CD4-positive, CD25-positive, alpha-beta regulatory T cell (primary cell): ENCODE measurements at places on chromosomes 1 and 21. TPM values are rescaled to one million over a fixed set of nuclear protein-coding genes. Genes with fewer than 3 reads are reported as not detected.
A peak's percentile ranks its signal among the peaks of the same experiment; 100 is the strongest.

DNA sequence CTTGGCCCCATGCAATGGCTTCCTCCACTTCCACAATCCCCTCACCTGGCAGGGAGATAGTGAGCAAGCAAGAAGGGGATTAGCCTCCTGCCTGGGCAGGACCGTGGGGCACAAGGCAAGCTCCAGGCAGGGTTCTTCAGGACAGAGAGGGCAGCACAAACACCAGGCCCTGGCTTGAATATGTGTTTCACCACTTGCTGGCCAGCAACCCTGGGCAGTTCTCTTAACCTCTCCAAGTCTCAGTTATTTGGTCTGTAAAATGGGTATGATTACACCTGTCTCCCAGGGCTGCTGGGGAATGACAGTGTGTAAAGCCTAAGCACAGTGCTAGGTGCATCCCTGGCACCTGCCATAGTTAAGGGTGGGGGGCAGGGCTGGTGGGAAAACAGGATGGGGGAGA is 31.9 kb downstream of the H3-3A start:
- no peaks in the 10 kb centered on the region for H3K4me1 ChIP-seq
- no peak for DNase-seq
- H3K27me3 ChIP-seq, result no peaks in the 10 kb centered on the region
- no peaks in the 10 kb centered on the region for H3K36me3 ChIP-seq

- no peaks in the 10 kb centered on the region for H3K4me1 ChIP-seq
- no peaks in the 10 kb centered on the region for H3K36me3 ChIP-seq
- H3K27ac ChIP-seq, result no peak overlapping the region
- H3K27me3 ChIP-seq, result peaks cover 5% of the 10 kb centered on the region
Observed at GRCh38 chr1:112818990-112819689, 104.0 kb upstream of the PPM1J start.

DNA sequence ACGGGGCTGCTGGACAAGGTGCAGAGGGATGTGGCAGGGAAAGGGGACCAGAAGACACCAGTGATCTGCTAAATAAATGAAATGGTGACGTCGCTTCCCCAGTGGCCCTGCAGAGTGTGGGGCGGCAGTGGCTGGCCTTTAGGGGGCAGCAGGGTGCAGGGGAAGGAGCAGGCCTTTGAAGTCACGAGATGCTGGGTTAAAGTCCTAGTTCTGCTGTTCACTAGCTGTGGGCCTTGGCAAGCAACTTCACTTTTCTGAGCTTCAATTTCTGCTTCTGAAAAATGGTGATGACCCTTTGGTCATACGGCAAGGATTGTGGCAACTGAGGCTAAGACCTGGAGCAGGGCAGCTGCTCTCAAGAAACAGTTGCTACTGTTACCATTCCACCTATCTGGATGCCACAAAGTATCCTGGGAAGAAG is 9.2 kb upstream of the GALE start:
- peaks cover 6% of the 10 kb centered on the region for H3K4me1 ChIP-seq
- no peaks in the 10 kb centered on the region for H3K27me3 ChIP-seq
- peak; percentile 72 for DNase-seq

- no peak overlapping the region for H3K4me3 ChIP-seq
- no peaks in the 10 kb centered on the region for H3K27me3 ChIP-seq
- no peaks in the 10 kb centered on the region for H3K36me3 ChIP-seq
- no peak for DNase-seq
Observed at GRCh38 chr1:172719694-172720138, 60.8 kb downstream of the FASLG start.

GRCh38 chr1:155320252-155320651 is 442 bp upstream of the RUSC1 start:
- H3K27me3 ChIP-seq, result no peaks in the 10 kb centered on the region
- peaks cover 36% of the 10 kb centered on the region for H3K4me1 ChIP-seq
- H3K36me3 ChIP-seq, result no peaks in the 10 kb centered on the region
- DNase-seq, result no peak
- no peak overlapping the region for H3K27ac ChIP-seq

- DNase-seq, result no peak
- H3K27ac ChIP-seq, result no peak overlapping the region
- H3K4me1 ChIP-seq, result no peaks in the 10 kb centered on the region
- H3K27me3 ChIP-seq, result no peaks in the 10 kb centered on the region
- H3K36me3 ChIP-seq, result no peaks in the 10 kb centered on the region
Observed at GRCh38 chr1:3714284-3714741, 37.9 kb upstream of the CCDC27 start.

DNA sequence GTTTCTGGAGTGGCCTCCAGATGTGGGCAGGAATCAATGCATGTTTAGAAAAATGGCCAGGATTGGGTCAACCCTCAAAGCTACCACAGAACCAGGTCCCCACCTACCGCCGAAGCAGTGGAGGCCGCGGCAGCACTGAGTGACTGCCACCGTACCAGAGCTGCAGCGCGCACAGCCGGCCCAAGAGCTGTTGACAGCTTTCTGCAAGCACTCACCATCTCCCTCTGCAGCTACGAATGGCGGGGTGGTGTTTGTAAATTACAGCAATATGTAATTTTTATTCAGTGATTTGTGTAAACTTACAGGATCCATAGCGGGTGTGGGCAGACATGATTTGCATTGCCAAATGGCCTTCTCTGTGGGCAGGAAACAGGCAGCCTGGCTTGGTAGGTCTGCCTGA is 96.4 kb downstream of the CAMK2N1 start:
- peaks cover 17% of the 10 kb centered on the region for H3K27me3 ChIP-seq
- no peaks in the 10 kb centered on the region for H3K4me1 ChIP-seq
- no peaks in the 10 kb centered on the region for H3K36me3 ChIP-seq
- no peak for DNase-seq

GRCh38 chr1:166814611-166815010 is 24.7 kb upstream of the POGK start:
- H3K4me1 ChIP-seq, result no peaks in the 10 kb centered on the region
- H3K4me3 ChIP-seq, result no peak overlapping the region
- no peaks in the 10 kb centered on the region for H3K36me3 ChIP-seq
- DNase-seq, result no peak
- H3K27ac ChIP-seq, result no peak overlapping the region

DNA sequence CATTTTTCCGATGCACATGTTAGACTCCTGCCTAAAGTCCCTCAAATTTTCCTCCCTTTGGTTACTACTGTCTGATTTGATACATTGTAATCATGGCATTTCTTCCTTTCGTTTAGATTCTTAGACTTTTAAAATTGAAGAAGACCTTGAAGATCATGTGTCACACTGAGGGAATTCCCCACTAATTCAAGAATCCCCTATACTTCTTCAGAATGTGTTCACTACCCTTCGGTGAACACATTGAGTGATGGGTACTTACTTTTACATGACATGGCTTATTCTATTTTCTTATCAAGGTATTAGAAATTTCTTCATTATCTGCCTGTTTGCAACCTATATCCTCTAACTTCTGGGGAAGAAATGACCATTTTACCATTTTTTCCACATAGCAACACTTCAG is 85.9 kb downstream of the LHX8 start:
- DNase-seq, result no peak
- no peaks in the 10 kb centered on the region for H3K36me3 ChIP-seq
- no peak overlapping the region for H3K4me3 ChIP-seq

- no peaks in the 10 kb centered on the region for H3K4me1 ChIP-seq
- H3K36me3 ChIP-seq, result no peaks in the 10 kb centered on the region
- DNase-seq, result no peak
- H3K4me3 ChIP-seq, result no peak overlapping the region
- H3K27me3 ChIP-seq, result no peaks in the 10 kb centered on the region
- H3K27ac ChIP-seq, result no peak overlapping the region
Observed at GRCh38 chr1:185108321-185108720, 48.4 kb downstream of the TRMT1L start.

DNA sequence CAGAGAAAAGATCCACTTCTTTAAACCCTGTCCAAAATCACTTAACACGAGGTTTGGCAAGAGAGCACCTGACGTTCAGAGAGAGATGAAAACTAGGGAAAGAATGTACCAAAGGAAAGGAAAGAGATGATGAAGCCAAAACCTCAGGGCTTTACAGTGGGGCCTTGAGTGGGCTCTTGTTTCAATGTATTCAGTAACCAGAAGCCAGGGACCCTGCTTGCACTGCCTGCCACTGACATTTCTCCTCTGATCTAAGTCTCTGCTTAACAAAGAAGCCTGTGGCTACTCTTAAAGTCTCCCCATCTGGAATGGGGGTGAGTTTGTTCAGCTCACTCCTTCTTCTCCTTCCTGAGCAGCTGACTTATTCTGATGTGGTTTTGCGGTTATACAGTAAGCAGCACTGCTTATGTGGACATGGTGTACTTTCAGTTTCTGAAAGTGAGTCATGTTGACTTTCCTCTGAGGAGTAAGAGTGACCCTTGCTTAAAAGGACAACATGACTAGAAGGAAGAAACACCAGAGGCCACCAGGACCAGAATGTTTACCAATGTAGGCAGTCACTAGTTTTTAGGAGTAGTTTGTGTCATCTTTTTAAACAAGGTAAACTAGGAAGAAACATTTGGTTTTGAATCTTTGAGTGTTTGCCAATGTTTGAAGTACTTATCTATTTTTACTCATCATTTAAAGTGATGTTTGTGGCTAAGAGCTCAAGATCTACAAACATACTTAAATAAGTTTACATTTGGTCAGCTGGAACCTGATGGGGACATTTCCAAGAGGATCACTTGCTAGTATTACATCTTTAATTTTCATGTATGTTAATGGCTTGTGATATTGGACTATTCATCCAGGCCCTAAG is 87.4 kb downstream of the FASLG start:
- H3K27ac ChIP-seq, result no peak overlapping the region
- H3K4me3 ChIP-seq, result peak overlapping the region; percentile 62
- no peaks in the 10 kb centered on the region for H3K36me3 ChIP-seq

DNA sequence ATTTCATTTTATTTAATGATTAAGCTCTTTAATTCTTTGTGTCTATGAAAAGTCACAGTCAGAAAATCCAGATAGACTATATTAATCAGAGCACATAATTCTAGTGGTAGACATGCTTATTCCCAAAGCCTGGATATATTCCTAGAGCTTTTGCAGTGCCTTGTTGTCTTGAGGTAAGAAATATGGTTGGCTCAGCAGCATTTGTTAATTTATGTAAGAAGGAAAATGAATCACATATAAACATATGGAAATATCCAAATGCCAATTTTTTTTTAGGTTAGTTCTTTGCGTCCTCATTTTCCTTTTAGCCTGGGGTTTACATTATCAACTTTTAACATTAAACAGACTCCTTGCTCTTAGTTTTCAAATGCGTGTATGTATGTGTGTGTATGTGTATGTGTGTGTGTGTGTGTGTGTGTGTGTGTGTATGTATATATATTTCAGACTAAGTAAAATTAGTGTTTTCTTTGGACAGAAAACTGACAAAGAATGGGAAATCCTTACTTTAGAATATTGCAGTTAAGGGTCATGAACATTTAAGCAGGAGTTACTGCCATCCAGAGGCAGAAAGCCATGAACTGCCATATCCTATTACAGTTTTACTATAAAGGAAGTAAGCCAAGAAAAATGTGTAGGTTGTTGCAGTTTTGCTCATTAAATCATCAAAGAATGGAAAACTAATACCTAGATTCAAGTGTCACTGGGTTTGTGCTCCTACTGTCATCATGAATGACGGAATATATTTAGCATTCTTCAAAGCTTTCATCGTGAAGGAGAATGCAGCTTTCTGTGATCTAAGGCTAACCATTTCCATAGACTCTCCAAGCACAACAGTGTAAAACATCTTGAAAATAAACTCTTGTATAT is 477.1 kb upstream of the NR5A2 start:
- H3K36me3 ChIP-seq, result no peaks in the 10 kb centered on the region
- H3K4me3 ChIP-seq, result no peak overlapping the region
- H3K4me1 ChIP-seq, result no peaks in the 10 kb centered on the region
- H3K27me3 ChIP-seq, result no peaks in the 10 kb centered on the region

DNA sequence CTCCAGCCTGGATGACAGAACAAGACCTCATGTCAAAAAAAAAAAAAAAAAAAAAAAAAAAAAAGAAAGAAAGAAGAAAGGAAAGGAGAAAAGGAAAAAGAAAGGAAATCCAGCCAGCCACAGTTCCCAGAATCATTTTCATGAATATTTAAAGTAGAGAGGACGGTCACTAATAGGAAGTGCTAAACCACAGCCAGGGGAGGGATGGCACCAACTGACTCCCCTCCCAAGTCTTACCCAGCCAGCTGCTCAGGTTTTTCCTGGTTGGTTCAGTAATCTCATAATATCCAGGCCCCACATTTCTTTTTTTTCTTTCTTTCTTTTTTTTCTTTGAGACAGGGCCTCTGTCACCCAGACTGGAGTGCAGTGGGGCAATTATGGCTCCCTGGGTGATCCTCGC is 63.9 kb upstream of the AK4 start:
- H3K36me3 ChIP-seq, result no peaks in the 10 kb centered on the region
- no peaks in the 10 kb centered on the region for H3K4me1 ChIP-seq
- no peak overlapping the region for H3K27ac ChIP-seq
- H3K27me3 ChIP-seq, result peaks cover 7% of the 10 kb centered on the region
- no peak for DNase-seq
- H3K4me3 ChIP-seq, result no peak overlapping the region

- no peaks in the 10 kb centered on the region for H3K4me1 ChIP-seq
- H3K4me3 ChIP-seq, result no peak overlapping the region
- DNase-seq, result no peak
- no peaks in the 10 kb centered on the region for H3K27me3 ChIP-seq
- no peak overlapping the region for H3K27ac ChIP-seq
Observed at GRCh38 chr1:94113589-94114226, 7.2 kb downstream of the ABCA4 start.

GRCh38 chr1:39753132-39754025 is 14.7 kb downstream of the PPIE start:
- no peak overlapping the region for H3K27ac ChIP-seq
- no peaks in the 10 kb centered on the region for H3K27me3 ChIP-seq
- H3K36me3 ChIP-seq, result peaks cover 96% of the 10 kb centered on the region
- no peaks in the 10 kb centered on the region for H3K4me1 ChIP-seq
- no peak overlapping the region for H3K4me3 ChIP-seq

- no peaks in the 10 kb centered on the region for H3K36me3 ChIP-seq
- peaks cover 8% of the 10 kb centered on the region for H3K4me1 ChIP-seq
- DNase-seq, result peak; percentile 22
- no peak within 1 kb of the TSS for H3K27ac ChIP-seq
Observed at GRCh38 chr1:39639305-39640130, at the start of gene HEYL. HEYL (minus strand) TSS chr1:39639643; CDS start chr1:39639625, 18 bp downstream.

DNA sequence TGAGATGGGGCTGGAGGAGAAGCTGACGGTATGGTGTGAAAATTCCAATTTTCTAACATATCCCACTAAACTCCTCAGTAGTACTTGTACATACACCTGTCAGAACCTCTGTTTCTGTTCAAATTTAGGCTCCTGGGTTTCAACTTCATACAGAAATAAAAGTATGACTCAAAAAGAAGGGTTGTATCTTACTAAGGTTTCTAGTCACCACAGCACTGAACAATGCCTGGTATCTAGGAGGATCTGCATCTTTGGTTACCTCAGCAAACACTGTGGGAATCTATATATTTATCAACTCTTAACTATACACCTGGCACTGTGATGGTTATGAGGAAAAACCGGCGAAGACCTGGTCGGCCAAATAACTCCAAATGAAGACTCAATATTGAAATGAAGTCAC is 13.8 kb downstream of the RBM34 start:
- H3K27me3 ChIP-seq, result no peaks in the 10 kb centered on the region
- H3K4me3 ChIP-seq, result no peak overlapping the region
- no peak for DNase-seq
- peaks cover 5% of the 10 kb centered on the region for H3K4me1 ChIP-seq

- peak within 1 kb of the TSS; percentile 81 for H3K27ac ChIP-seq
- H3K36me3 ChIP-seq, result peaks cover 13% of the 10 kb centered on the region
Observed at GRCh38 chr1:150149271-150150132, at the start of gene PLEKHO1. PLEKHO1 (plus strand) TSS chr1:150149916; CDS start chr1:150150258, 342 bp downstream.

Gene MCOLN2
- polyA plus RNA-seq, result 0.60 TPM

Gene USH2A
- polyA plus RNA-seq, result not detected

Gene UBE2G2
- 50.9 TPM for polyA plus RNA-seq

Gene KCNK2
- not detected for polyA plus RNA-seq

Gene RALGPS2
- polyA plus RNA-seq, result 2.0 TPM

Gene SH2D2A
- 27.3 TPM for polyA plus RNA-seq

Gene MXRA8
- not detected for polyA plus RNA-seq

Gene CR1
- polyA plus RNA-seq, result 0.14 TPM

Gene HSPA6
- not detected for polyA plus RNA-seq

Gene OR2T3
- polyA plus RNA-seq, result not detected

Gene PLD5
- polyA plus RNA-seq, result not detected
